ENCODE measurements at places on chromosomes 6 and 20.

- DNase-seq, result no peak
These were observed 204.2 kb upstream of the PTCHD4 start for GRCh38 chr6:48315051-48315719.

DNA sequence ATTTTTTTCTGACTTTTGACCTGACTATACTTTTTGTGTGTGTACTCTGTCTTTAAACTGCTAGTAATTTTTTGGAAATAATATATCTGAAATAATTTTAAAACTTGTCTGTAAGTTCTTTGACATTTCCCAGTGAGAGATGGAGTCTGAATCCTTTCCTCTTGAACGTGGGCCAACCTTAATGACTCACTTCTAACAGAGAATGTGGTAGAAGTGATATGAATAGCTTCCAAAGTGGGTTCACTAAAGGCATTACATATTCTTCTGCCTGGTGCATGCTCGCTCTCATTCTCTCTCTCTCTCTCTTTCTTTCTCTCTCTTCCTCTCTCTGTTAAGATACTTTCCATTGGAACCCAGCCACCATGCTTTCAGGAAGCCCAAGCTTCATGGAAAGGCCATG lies 108.7 kb upstream of the FERMT1 start:
- no peak for DNase-seq

- no peak for DNase-seq
These were observed 35.7 kb upstream of the RBL1 start for GRCh38 chr20:37131486-37131885.

GRCh38 chr6:34383161-34383631 lies 9.3 kb downstream of the NUDT3 start:
- no peak for DNase-seq

DNA sequence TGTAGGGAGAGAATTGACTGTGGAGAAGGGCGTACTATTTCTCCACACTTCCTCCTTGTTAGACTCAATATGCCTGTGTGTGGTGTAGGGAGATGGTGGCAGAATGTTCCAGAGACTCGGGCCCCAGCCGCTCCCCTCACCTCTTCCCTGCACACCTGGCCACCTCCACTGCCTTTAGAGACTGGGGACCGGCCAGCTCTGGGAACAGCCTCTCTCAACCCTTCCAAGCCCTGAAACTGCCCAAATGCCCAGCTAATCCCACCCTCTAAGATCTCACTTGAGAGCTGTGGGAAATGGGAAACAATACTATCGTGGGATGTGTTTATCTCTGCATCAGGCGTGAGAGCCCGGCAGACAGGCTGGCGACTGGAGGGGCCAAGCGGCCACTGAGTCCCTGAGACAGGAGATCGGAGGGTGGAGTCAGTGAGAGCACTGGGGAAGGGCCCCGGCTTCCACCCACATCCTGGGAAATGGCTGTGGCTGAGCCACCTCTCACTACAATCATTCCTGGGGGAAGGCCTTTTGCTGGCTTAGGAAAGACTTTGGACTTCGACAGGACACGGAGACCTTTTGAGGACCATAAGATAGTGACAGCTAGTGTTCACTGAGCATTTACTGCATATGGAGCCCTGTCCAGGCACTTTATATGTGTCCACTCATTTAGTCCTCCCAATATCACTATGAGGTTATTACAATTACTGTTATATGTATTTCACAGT lies 31.0 kb upstream of the MRPS18A start:
- no peak for DNase-seq

- no peak for DNase-seq
These were observed 867 bp downstream of the TCF21 start for GRCh38 chr6:133889557-133890403.

GRCh38 chr6:143040018-143040417 lies 20.7 kb upstream of the AIG1 start:
- no peak for DNase-seq

Data from activated CD4-positive, alpha-beta T cell treated with anti-CD3 and anti-CD28 coated beads for 4 hours (primary cell).